ENCODE measurements at places on chromosomes 13 and 19. TPM values are rescaled to one million over a fixed set of nuclear protein-coding genes. Genes with fewer than 3 reads are reported as not detected.

DNA sequence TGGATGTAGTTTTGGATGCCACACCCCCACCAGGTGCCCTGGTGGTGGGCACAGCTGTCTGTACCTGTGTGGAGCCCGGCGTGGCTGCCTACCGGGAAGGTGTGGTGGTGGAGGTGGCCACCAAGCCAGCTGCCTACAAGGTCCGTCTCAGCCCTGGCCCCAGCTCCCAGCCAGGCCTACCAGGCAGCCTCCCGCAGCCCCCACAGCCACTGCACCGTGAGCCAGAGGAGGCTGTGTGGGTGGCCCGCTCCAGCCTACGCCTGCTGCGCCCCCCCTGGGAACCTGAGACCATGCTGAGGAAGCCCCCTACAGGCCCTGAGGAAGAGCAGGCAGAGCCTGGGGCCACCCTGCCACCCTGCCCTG, 3.5 kb downstream of the CIC start:
- H3K4me1 ChIP-seq, result peaks cover 9% of the 10 kb centered on the region
- DNase-seq, result no peak
- H3K36me3 ChIP-seq, result no peaks in the 10 kb centered on the region
- H3K27me3 ChIP-seq, result no peaks in the 10 kb centered on the region
- H3K4me3 ChIP-seq, result no peak overlapping the region

DNA sequence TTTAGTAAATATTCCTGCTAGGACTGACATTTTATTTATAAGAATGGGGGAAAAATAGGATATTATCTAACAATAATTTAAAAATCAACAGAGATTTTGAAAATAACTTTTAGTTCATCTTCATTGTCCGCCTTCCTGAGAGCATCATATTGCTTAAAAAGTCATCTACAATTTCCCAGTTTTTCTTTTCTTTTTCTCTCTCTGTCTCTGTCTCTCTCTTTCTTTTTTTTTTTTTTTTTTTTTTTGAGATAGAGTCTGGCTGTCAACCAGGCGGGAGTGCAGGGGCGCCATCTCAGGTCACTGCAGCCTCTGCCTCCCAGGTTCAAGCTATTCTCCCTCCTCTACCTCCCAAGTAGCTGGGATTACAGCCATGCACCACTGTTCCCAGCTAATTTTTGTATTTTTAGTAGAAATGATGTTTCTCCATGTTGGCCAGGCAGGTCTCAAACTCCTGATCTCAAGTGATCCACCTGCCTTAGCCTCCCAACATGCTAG, 276.3 kb downstream of the DACH1 start:
- H3K27ac ChIP-seq, result no peak overlapping the region
- H3K4me1 ChIP-seq, result no peaks in the 10 kb centered on the region
- H3K27me3 ChIP-seq, result no peaks in the 10 kb centered on the region
- no peaks in the 10 kb centered on the region for H3K36me3 ChIP-seq
- no peak for DNase-seq

DNA sequence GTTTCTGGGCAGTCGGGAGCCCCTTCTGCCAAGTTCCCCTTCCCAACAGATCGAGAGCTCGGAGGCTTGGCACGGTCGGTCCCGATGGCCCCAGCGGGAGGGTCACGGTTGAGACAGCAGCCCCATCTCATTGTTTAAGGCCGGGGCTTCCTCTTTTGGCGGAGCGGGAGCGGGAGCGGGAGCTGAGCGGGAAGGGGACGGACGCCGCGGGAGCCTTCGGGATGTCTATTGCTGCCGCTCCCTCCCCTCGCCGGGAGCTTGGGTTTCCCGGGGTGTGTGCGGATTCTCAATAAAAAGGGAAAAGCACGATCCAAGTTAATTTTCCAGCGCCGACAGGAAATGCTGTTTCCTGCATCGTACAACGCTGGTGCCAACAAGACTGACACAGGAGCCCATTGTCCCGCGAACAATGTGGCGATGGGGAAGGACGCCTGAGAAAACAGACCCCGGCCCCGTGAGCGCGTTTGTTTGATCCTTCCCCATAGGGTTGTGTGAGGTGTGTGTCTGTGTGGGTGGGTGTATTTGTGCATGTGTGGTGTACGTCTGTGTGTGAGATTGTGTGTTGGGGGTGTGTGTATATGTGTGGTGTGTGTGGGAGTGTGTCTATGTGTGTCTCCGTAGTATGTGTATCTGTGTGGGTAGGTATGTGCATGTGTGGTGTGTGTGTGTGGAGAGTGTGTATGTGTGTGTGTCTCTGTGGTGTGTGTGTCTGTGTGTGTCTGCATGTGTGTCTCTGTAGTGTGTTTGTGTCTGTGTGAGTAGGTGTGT, 36.3 kb upstream of the FLT1 start:
- no peak overlapping the region for H3K27ac ChIP-seq
- no peaks in the 10 kb centered on the region for H3K4me1 ChIP-seq
- peak overlapping the region; percentile 58 for H3K4me3 ChIP-seq

SMIM44 gene
- not detected for polyA plus RNA-seq

DNA sequence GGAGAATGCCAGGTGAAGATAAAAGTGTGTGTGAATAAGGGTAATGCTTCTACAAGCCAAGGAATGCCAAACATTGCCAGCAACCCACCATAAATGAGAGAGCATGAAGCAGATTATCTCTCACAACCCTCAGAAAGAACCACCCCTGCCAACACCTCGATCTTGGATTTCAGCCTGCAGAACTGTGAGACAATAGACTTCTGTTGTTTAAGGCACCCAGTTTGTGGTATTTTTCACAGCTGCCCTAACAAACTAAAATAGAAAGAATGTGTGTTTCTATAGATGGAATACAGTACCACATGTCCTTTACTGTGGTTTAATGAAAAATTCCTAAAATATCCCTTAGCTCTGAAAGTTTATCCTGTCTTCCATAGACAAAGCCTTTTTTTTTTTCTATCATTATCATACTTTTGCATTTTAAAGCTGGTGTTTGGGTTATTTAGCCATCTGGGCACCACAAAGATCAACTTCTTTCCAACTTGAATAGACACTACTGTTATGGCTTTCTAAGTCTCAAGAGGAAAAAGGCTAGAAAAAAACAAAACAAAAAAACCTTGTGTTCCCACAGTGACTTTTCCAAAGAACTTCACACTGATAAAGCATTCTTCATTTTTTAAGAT, 505.6 kb downstream of the KCTD12 start:
- peak; percentile 84 for DNase-seq
- H3K4me1 ChIP-seq, result peaks cover 10% of the 10 kb centered on the region
- no peak overlapping the region for H3K4me3 ChIP-seq
- H3K27ac ChIP-seq, result no peak overlapping the region
- no peaks in the 10 kb centered on the region for H3K36me3 ChIP-seq
- no peaks in the 10 kb centered on the region for H3K27me3 ChIP-seq

- no peak overlapping the region for H3K27ac ChIP-seq
- H3K36me3 ChIP-seq, result no peaks in the 10 kb centered on the region
Observed at GRCh38 chr13:99144306-99144705, 56.3 kb upstream of the UBAC2 start.

DNA sequence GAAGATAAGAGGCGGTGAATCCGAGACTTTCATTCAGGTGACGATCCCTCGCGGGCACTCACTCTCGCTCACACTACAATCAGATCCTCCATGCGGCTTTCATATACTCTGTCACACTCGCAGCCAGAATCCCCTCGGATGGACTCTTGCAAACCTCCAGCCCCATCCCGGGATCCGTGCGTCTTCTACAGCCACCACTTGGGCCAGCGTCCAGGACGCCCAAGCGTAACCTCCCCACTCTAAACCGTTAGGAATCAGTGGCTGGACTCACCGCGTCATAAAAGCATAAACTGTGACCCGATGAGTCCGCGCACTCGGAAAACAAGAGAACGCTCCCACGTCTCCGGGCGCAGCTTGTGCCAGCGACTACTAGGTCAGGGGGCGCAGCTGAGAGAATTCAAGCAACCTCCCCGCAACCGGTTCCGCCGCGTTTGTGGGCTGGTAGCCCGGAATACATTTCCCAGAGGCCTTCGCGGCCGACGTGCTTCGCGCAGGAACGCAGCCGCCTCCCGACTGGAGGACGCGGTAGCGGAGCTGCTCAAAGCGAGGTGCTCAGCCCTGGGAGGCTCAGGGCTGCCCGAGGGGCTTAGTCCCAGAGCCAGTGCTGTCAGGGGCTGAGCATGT, 27.6 kb downstream of the ZNF607 start:
- H3K27ac ChIP-seq, result peak overlapping the region; percentile 71
- DNase-seq, result peak; percentile 96
- peak overlapping the region; percentile 50 for H3K4me3 ChIP-seq
- no peaks in the 10 kb centered on the region for H3K27me3 ChIP-seq
- H3K36me3 ChIP-seq, result peaks cover 3% of the 10 kb centered on the region
- no peaks in the 10 kb centered on the region for H3K4me1 ChIP-seq

DNA sequence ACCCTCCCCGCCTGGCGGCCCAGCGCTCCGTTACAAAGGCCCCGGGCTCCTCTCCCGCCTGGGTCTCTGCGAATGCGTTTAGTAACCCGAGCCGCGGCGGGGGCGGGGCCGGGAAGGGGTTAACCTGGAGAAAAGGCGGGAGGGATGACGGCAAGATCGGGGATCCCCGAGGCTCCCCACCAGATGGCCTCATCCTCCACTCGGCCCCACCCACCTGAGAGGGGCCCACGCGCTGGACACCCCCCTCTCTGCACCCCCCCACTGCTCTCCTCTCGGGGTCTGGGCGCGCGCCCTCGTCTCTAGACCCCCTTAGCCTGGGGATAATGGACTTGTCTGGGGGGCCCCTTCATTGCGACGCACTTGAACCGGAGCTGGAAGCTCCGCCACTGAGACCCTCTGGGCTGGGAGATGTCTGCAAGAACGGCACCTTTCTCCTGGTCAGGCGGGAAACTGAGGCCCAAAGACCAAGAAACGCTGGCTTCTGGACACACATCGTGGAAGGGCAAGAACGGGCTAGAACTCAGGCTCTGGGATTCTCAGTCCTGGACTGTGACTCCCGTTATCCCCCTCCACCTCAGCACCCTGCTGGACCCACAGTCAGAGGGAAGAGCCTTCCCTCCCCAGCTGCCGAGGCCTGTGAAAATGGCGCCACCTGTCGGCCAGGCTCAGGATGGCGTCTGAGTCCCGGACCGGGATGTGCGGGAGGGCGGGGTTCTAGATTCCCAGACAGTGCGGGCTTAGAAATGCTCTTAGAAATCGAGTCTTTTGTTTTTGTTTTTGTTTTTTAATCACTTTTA, 2.9 kb upstream of the LTBP4 start:
- peak; percentile 88 for DNase-seq
- H3K27ac ChIP-seq, result peak overlapping the region; percentile 93
- peak overlapping the region; percentile 39 for H3K4me3 ChIP-seq

GRCh38 chr19:954672-955494, 29.0 kb downstream of the ARID3A start:
- H3K4me1 ChIP-seq, result peaks cover 41% of the 10 kb centered on the region
- no peaks in the 10 kb centered on the region for H3K36me3 ChIP-seq
- no peaks in the 10 kb centered on the region for H3K27me3 ChIP-seq
- peak overlapping the region; percentile 91 for H3K27ac ChIP-seq

CPAMD8 gene
- 27.1 TPM for polyA plus RNA-seq

DNA sequence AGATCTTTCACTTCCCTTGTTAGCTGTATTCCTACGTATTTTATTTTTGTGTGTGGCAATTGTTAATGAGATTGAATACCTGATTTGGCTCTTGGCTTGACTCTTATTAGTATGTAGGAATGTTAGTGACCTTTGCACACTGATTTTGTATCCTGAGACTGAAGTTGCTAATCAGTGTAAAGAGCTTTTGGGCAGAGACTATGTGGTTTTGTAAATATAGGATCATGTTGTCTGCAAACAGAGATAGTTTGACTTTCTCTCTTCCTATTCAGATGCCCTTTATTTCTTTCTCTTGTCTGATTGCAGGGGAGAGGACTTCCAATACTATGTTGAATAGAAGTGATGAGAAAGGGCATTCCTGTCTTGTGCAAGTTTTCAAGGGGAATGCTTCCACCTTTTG, 160.3 kb upstream of the PCDH20 start:
- no peak for DNase-seq
- H3K4me1 ChIP-seq, result no peaks in the 10 kb centered on the region
- H3K27ac ChIP-seq, result no peak overlapping the region
- no peaks in the 10 kb centered on the region for H3K27me3 ChIP-seq

FLT1 gene
- polyA plus RNA-seq, result 7.5 TPM

DNA sequence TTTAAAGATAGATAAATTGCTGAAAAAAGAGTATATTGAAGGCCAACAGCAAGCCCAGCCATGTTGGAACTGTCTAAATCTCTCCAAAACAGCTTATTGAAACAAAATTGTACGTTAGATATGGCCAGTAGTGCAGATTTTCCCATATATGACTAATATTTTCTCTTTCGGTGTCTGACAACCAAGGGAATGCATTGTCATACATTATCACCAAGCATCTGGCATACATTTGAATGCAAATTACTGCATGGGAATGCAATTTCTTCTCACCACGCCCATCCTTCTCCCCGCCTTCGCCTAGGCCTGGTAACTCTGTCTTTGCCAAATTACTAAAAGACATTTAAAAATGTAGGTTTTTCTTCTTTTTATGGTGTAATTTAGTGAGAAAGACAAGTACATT, 32.5 kb upstream of the IRS2 start:
- no peaks in the 10 kb centered on the region for H3K4me1 ChIP-seq
- no peak overlapping the region for H3K27ac ChIP-seq
- no peaks in the 10 kb centered on the region for H3K27me3 ChIP-seq
- no peak overlapping the region for H3K4me3 ChIP-seq

GRCh38 chr13:113996081-113996911, 22.4 kb upstream of the C13orf46 start:
- H3K4me3 ChIP-seq, result no peak overlapping the region
- H3K27ac ChIP-seq, result no peak overlapping the region
- H3K36me3 ChIP-seq, result no peaks in the 10 kb centered on the region
- H3K27me3 ChIP-seq, result no peaks in the 10 kb centered on the region
- no peak for DNase-seq
- H3K4me1 ChIP-seq, result peaks cover 4% of the 10 kb centered on the region

DNA sequence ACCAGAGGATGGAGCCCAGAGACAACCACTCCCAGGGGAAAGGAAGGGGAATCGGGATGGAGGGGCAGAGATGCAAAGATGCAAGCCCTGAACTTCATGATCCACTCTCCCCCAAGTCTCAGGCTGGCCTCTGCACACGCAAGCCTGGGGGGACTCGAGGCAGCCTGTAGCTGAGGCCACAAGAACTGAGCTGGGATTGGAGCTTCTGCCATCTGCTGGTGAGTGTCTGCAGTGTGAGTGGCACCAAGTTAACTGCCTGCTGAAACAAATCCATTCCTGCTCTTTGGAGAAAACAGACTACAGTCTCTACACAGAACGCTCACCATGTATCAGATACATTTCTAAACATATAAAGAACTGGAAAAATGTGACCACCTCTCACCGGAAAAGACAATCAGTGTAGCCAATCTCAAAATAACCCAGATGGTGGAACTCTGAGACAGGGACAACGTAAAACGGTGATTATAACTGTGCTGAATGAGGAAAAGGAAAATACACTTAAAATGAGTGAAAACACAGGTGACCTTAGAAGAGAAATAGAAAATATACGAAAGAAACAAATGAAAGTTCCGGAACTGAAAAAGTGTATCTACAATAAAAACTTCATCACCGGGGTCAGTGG, 62.1 kb downstream of the KLF2 start:
- no peak overlapping the region for H3K4me3 ChIP-seq
- no peaks in the 10 kb centered on the region for H3K27me3 ChIP-seq
- no peak overlapping the region for H3K27ac ChIP-seq
- peak; percentile 75 for DNase-seq
- peaks cover 33% of the 10 kb centered on the region for H3K36me3 ChIP-seq

SLC25A42 gene
- polyA plus RNA-seq, result 28.7 TPM

DNA sequence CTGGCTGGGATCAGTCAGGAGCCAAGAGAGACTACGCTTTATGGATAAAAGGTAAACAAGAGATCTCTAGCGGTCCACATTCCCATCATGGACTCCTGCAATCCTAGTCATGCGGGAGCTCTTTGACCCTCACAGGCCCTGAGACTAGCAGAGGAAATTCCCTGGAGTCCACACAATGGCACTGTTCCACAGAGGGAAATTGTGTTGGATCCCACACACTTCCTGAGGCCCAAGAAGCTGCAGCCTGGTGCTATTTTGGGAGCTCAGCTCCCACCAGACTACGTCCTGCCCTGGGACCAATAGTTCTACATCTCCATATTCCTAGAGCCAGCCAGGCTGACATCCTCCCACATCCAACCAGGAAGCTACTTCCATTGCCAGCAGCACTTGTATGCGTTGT, 2358.4 kb downstream of the PCDH9 start:
- no peak overlapping the region for H3K4me3 ChIP-seq
- H3K4me1 ChIP-seq, result no peaks in the 10 kb centered on the region
- H3K36me3 ChIP-seq, result no peaks in the 10 kb centered on the region

Data from cardiac muscle cell (in vitro differentiated cells and primary cell).